ENCODE measurements at places on chromosomes 1 and 21. TPM values are rescaled to one million over a fixed set of nuclear protein-coding genes. Genes with fewer than 3 reads are reported as not detected.

The SLC27A3 gene
- 138 TPM for total RNA-seq

DNA sequence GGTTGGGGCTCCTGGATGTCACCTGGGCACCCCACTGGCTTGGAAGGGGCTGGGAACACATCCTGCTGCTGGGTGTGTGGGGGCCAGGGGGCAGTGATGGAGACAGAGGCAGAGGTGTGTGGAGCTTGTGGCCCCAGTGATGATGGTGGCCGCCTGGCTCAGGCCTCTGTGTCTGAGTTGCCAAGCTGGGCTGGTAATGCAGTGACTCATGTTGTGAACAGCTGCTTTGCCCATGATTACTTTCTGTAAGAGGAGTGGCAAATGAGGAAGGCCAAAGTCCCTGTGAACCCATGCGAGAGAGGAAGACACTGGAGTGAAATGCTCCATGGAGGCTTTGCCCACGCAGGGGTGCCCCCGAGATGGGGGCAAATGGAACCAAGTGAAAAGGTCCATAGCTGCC is 86.8 kb downstream of the KCNJ6 start:
- peak; percentile 15 for DNase-seq
- no peaks in the 10 kb centered on the region for H3K4me1 ChIP-seq
- no peak overlapping the region for H3K4me3 ChIP-seq
- H3K27ac ChIP-seq, result no peak overlapping the region

The KCNJ10 gene
- total RNA-seq, result not detected

DNA sequence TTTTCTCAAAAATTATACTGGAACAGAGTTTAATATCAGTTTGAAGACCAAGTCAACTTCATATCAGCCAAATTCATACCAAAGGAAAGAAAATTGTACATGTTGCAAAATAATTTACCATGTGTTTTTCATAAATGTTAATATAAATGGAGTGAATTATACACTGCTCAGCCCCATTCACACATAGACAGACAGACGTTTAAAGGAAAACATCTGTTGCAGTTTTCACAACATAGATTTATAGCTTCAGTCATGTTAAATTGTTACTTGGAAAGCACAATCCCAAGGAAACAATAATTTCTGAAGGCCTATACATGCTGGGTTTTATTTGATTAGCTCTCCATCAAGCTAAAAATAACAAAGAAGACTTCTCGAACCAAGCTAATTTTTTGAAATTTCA is 27.8 kb upstream of the HYI start:
- no peaks in the 10 kb centered on the region for H3K27me3 ChIP-seq
- no peaks in the 10 kb centered on the region for H3K4me1 ChIP-seq
- H3K36me3 ChIP-seq, result no peaks in the 10 kb centered on the region
- no peak for DNase-seq

- H3K4me3 ChIP-seq, result no peak overlapping the region
- H3K27me3 ChIP-seq, result no peaks in the 10 kb centered on the region
- H3K27ac ChIP-seq, result no peak overlapping the region
- no peak for DNase-seq
- H3K36me3 ChIP-seq, result no peaks in the 10 kb centered on the region
Observed at GRCh38 chr1:60222360-60223115, 149.0 kb upstream of the C1orf87 start.

The TSPEAR gene
- not detected for total RNA-seq

Measured in upper lobe of left lung (tissue), 6 donors.